ENCODE measurements at places on chromosomes 12 and 14.
A peak's percentile ranks its signal among the peaks of the same experiment; 100 is the strongest.

DNA sequence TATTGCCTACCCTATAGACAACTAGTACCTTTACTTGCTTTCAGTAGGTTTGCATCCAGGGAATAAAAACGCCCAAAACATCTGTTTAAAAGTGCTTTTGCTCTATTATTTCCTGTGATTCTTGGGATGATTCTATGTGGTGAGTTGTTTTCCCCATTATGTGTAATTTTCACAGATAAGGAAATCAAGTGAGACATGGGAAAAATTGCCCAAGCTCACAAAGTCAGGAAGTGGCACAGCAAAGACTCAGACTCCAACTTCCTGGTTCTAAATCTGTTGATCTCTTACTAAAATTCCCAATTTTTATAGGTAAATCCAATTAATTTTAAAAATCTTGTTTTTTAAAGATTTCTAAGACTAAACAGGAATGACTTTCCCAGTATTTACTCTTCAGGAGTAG lies 39.0 kb downstream of the NID2 start:
- no peak for DNase-seq
- no peak overlapping the region for H3K27ac ChIP-seq
- H3K27me3 ChIP-seq: no peaks in the 10 kb centered on the region
- H3K4me3 ChIP-seq: no peak overlapping the region
- H3K4me1 ChIP-seq: no peaks in the 10 kb centered on the region
- H3K36me3 ChIP-seq: no peaks in the 10 kb centered on the region

GRCh38 chr12:71546322-71546861 lies 106.8 kb downstream of the LGR5 start:
- no peak for DNase-seq
- no peaks in the 10 kb centered on the region for H3K4me1 ChIP-seq
- no peak overlapping the region for H3K4me3 ChIP-seq

DNA sequence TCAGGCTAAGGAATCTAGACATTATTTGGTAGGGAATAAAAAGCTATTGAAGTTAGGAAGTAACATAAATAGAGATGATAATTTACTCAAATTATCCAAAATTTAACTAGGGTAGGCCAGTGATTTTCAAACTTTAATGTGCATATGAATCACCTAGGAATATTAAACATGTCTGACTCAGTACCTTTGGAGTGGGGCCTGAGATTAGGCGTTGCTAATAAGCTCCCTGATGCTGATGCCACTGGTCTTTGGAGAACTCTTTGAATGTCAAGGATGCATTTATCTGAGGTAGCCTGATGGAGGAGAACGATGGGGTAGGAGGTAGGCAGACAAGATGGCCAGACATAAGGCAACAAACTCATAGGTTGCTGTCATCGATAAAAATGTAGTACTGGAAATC lies 33.2 kb downstream of the EFCAB11 start:
- no peak overlapping the region for H3K27ac ChIP-seq
- no peaks in the 10 kb centered on the region for H3K36me3 ChIP-seq
- H3K4me1 ChIP-seq: no peaks in the 10 kb centered on the region
- no peak overlapping the region for H3K4me3 ChIP-seq
- H3K27me3 ChIP-seq: no peaks in the 10 kb centered on the region

DNA sequence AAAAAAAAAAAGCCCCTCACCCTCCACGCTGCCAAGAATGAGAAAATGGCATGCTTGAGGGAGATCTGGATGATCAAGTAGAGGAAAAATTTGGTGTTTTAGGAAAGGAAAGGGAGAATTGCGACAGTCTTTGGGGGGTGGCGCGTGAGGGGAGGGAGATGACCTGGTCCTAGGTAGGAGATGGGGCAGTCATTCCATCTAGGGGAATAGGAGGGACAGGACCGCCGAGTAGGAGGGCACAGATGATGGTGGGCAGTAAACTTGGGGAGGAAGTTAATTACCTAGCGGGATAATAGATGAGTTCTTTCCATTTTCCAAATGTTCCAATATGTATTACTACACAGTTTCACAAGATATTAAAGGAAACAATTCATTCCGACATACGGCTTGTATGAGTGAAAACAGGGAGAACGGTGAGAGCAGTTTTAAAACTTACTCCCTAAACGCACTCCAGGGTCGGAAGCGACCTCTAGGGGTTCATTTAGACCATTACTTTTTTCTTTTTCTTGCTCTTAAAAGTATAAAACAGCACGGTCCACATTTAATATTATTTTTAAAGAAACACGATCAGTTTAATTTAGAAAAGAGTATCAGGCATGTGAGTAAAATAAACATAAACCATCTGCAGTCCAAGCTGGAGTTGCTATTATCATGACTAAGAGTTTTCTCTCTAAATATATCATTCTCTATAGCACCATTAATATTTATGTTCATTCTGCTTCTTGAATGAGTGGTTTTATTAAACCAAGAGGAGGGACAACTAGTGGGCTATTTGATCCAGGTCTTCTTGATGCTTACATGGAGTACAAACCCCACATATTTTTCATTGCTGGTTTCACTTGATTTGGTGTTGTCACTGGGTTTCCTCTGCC lies 3.0 kb upstream of the FNTB start:
- no peak overlapping the region for H3K4me3 ChIP-seq
- H3K27me3 ChIP-seq: no peaks in the 10 kb centered on the region
- H3K36me3 ChIP-seq: no peaks in the 10 kb centered on the region
- no peak for DNase-seq
- peaks cover 15% of the 10 kb centered on the region for H3K4me1 ChIP-seq

DNA sequence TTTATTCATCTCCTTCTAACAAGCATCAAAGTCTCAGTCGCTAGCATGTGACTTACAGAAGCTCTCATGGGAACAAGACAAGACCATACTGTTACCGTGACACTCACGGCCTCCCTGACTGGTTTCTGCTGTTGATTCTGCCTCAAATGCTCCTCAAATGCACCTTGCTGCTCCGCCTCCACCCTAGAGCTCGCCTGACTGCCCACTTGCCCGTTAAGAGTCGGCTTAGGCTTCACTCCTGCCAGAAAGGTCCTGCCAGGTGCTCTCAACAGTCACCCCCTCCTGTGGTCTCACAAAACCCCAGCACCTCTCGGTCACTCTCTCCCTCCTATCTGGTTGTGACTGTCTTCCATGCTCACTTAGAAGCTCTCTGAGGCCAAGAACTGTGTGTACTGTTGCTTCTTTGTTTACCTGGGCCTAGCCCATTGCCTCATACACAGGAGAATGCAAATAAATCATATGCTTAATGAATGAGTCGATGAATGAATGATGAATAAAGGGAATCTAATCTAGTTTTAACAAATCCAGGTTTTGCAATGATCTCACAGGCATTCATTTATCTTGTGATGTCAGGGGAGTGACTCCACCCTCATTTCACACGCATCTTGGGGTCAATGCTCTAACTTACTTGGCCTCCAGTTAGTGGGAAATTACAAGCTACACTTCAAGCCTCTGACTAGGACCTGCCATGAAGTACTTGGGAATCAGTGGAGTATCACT lies 41.3 kb downstream of the SSH1 start:
- H3K27ac ChIP-seq: no peak overlapping the region
- H3K4me1 ChIP-seq: no peaks in the 10 kb centered on the region
- no peaks in the 10 kb centered on the region for H3K27me3 ChIP-seq
- peaks cover 5% of the 10 kb centered on the region for H3K36me3 ChIP-seq
- no peak overlapping the region for H3K4me3 ChIP-seq

GRCh38 chr12:120668868-120669840 lies 17.8 kb upstream of the MLEC start:
- H3K4me1 ChIP-seq: no peaks in the 10 kb centered on the region
- H3K4me3 ChIP-seq: no peak overlapping the region
- H3K27me3 ChIP-seq: peaks cover 16% of the 10 kb centered on the region
- H3K27ac ChIP-seq: no peak overlapping the region
- DNase-seq: no peak

- peaks cover 20% of the 10 kb centered on the region for H3K27me3 ChIP-seq
- no peak overlapping the region for H3K4me3 ChIP-seq
- no peaks in the 10 kb centered on the region for H3K36me3 ChIP-seq
- no peak overlapping the region for H3K27ac ChIP-seq
- no peaks in the 10 kb centered on the region for H3K4me1 ChIP-seq
- no peak for DNase-seq
Measured at GRCh38 chr12:3261782-3262359, 184.7 kb downstream of the TSPAN9 start.

GRCh38 chr14:46250113-46250703 lies 401.4 kb downstream of the RPL10L start:
- no peaks in the 10 kb centered on the region for H3K4me1 ChIP-seq
- no peaks in the 10 kb centered on the region for H3K27me3 ChIP-seq
- no peak for DNase-seq
- H3K4me3 ChIP-seq: no peak overlapping the region

GRCh38 chr12:39401459-39401858 lies 41.5 kb downstream of the KIF21A start:
- no peak overlapping the region for H3K4me3 ChIP-seq
- H3K27me3 ChIP-seq: no peaks in the 10 kb centered on the region
- no peaks in the 10 kb centered on the region for H3K4me1 ChIP-seq

- peaks cover 51% of the 10 kb centered on the region for H3K27me3 ChIP-seq
- no peak for DNase-seq
- H3K36me3 ChIP-seq: no peaks in the 10 kb centered on the region
- no peak overlapping the region for H3K27ac ChIP-seq
- H3K4me3 ChIP-seq: no peak overlapping the region
- H3K4me1 ChIP-seq: peaks cover 4% of the 10 kb centered on the region
Measured at GRCh38 chr14:103111232-103111868, 11.9 kb upstream of the TNFAIP2 start.

GRCh38 chr14:58055497-58056010 lies 96.5 kb downstream of the ARMH4 start:
- no peaks in the 10 kb centered on the region for H3K36me3 ChIP-seq
- H3K4me1 ChIP-seq: no peaks in the 10 kb centered on the region
- H3K27ac ChIP-seq: no peak overlapping the region

DNA sequence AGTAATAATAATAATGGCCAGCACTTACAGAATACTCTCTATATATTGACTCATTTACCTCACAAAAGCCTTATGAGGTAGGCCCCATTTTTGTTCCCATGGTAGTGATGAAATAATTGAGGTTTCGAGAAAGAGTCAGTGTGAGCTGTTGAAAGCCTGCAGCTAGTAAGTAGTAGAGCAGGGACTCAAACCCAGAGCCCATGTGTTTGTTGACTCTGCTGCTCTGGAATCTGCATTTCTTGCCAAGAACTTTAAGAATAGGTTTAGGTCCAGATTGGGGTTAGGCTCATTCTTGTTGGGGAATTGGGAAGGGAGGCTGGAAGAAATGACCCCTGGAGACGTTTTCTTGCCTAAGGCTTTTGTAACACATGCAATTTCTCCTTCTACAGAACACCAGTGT lies 27.9 kb downstream of the DYRK4 start:
- H3K36me3 ChIP-seq: no peaks in the 10 kb centered on the region
- no peaks in the 10 kb centered on the region for H3K27me3 ChIP-seq
- no peak overlapping the region for H3K4me3 ChIP-seq
- no peaks in the 10 kb centered on the region for H3K4me1 ChIP-seq

DNA sequence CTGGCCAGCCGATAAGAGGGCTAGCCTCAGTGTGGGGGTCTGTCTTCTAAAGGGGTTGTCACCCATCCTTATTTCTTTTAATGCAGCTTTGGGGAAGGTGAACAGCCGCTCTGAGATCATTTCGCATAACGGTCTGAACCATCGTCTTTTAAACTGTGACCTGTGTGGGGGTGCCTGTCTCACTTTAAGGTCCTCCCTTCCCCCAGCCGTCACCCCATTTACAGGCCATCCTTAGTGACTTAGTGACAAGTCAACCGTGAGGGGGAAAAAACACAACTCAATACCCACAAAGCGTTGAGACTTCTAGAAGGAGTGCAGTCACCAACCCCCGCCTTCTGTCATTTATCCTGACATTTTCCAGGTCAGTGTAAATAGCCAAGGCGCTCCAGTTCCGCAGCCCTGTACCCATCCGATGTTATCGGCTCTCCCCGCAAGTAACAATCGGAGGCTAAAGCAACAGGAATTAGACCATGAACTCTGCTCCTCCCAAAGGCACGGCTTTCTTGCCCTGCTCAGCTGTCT lies 505 bp upstream of the DENND5B start:
- H3K27me3 ChIP-seq: no peaks in the 10 kb centered on the region
- H3K36me3 ChIP-seq: no peaks in the 10 kb centered on the region
- DNase-seq: no peak
- H3K27ac ChIP-seq: no peak overlapping the region
- H3K4me3 ChIP-seq: peak overlapping the region; percentile 55

DNA sequence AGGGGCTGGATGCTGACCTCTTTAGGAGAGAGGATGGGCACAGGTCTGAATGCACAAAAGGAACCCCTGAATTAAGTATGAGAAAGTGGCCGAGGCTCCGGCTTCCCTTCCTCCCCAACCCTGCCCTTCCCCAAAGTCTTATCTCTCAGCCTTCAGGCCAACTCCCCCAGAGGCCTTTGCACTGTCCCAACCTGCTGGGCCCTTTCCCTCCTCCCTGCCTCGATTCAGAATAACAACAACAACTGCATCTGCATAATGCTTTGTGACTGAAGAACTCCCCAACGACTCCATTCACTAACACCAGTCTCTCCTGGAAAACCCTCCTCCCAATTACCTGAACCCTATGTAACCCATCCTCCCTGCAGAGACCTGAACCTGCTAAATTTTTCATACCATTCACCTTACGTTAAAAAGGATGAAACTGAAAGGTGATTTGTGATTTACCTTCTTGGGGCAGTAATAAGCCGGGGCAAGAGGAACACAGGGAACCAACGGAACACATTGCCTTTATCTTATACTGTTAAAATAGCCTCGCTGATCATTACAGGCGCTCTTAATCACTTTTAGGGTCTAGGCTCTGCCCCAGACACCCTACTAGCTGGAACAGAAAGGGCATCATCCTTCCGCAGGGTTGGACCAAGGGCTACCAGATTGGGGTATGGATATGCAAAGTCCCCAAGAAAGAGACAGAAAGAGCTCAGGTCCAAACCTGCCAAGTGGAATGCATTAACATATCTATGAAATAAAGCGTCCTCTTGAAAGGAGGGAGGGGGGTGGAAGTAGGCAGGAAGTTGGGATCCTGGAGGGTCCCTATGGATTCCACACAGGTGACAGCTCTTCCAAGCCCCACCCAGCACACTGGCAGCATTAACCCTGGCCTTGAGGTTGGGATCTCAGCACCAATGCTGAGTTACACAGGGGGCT lies 24.2 kb upstream of the FOXN3 start:
- H3K27me3 ChIP-seq: no peaks in the 10 kb centered on the region
- H3K36me3 ChIP-seq: peaks cover 3% of the 10 kb centered on the region
- no peak for DNase-seq
- H3K4me1 ChIP-seq: peaks cover 18% of the 10 kb centered on the region
- no peak overlapping the region for H3K4me3 ChIP-seq
- H3K27ac ChIP-seq: no peak overlapping the region
